ENCODE measurements at places on chromosomes 2 and 18. TPM values are rescaled to one million over a fixed set of nuclear protein-coding genes. Genes with fewer than 3 reads are reported as not detected.

DNA sequence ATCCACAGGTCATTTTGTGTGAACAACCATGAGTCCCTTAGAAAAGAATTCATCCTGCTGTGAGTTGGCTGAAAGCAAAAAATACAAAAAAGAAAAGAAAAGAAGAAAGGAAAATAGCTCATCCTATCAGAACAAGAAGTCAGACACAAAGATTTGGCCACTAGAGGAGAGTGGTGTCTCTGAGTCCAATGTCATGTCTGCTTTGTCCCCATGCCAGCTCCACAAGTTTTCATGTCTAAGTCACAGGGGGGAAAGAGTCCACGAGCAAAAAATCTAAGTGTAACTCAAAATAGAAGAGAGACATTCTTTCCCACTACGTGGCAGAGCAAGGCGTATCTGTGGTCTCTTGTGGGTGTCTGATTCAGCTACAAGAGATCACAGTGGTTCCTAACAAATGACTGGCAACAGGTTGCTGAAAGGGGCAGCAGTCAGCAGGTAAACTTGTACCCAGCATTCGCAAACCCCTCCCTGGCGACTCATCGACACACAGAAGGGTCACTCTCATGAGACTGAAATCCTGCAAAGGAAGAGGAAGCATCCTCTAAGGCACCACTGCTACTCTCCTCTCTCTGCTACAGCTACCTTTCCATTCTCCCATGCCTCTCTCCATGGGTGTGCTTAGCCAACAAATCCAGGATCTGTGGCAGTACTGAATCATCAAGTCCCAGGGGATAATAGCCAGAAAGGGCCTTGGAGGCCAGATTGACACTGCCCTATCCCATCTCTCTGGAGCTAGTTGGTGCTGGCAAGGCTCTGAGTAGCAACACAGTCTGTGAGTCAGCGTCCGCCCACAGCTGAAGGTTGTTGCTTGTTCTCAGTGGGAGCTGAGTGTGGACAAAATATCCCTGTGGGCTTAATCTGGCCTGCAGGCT lies 123.0 kb upstream of the SLC39A10 start:
- peak; percentile 35 for DNase-seq

SNED1 gene
- total RNA-seq: not detected

GRCh38 chr18:12507007-12507406 lies 99.3 kb downstream of the PRELID3A start:
- no peak for DNase-seq

- DNase-seq: no peak
These were observed 62.6 kb downstream of the ZNF236 start for GRCh38 chr18:76885001-76885400.

DNA sequence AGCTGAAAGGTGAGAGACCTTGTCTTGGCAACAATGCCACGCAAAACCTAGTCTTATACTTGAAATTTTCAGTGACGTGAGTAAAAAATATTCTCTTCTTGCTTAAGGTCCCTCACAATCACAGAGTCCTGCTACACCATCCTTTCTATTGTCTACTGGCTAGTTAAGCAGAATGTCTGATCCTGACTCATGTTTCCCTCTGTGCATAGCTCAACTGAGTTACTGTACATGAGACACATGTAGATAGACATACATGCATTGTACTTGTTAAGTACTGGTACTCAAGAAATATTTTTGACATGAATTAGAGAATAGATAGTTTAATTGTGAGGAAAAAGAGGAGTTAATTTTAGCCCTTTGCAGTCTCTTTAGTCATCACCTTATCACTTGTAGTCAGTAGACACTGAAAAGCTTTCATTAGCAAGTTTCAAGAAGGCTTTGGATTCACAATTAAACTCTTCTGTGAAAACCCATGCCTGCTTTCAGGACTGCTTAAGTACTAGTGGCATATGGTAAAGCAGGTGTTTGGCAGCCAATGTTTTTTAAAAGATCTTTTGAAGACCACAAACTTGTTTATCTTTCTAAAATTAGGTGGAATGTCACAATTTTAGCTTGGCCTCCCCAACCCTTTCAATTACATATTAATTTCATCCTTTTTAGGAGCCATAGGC lies 158.7 kb upstream of the CCDC150 start:
- DNase-seq: no peak

DNA sequence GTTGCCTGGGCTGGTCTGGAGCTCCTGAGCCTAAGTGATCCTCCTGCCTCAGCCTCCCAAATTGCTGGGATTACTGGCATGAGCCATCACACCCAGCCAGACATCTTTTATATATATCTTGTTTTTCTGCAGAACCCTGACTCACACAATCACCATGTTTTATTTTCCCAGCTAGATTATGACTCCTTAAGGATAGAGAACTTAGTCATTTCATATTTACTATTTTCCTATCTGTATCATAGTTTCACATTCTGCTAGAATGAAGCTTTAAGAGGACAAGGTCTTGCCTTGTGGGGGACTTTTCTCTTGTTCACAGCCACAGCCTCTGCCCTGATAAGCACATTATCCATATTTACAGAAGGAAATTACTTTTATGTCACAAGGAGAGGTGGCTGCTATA lies 73.9 kb downstream of the LBH start:
- DNase-seq: no peak

RGPD6 gene
- total RNA-seq: 13.9 TPM

- DNase-seq: no peak
These were observed 124.5 kb upstream of the CCDC150 start for GRCh38 chr2:196515051-196515450.

- no peak for DNase-seq
These were observed 315.3 kb downstream of the CYP26B1 start for GRCh38 chr2:71832388-71832787.

GRCh38 chr2:173553593-173553992 lies 198.9 kb downstream of the CDCA7 start:
- DNase-seq: peak; percentile 30
